Activated gamma-delta T cell treated with anti-CD3 and anti-CD28 coated beads, Interleukin-2, amount 50 U/mL, for 16 hours (primary cell): ENCODE measurements at places on chromosomes 4 and X.

DNA sequence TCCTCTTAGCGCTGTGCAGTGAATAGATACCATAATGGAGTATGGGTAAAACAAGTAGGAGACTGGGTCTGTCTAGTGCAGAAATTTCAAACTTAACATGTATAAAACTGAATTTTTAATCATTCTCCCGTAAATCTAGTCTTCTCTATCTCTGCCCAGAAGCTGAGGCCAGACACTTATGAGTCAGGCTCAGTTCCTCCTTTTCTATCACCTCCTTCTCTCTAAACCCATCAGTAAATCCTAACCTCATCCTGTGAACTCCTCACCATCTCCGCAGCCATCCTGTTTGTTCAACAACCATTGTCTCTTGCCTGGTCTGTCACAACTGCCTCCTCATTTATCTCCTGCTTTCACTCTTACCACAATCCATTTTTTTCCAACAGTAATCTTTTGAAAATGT lies 19.8 kb upstream of the SGMS2 start:
- DNase-seq, result no peak

DNA sequence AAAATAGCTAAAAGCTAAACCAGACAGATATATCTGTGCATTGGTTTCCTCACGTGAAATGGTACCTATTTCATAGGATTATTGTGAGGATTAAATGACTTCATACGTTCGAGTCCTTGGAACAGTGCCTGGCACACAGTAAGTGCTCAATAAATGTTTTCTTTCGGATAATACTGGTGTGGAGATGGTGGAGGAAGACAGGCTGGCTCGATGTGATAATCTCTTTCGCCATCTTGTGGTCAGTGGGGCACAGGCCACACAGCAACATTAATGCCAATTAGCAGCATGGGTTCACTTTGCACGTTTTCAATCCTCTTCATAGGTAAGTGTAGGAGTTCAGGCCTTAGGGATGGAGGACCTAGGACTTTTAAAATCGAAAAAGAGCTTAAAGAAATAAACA lies 9.3 kb downstream of the PAGE4 start:
- DNase-seq, result no peak

GRCh38 chr4:24690436-24690835 lies 104.9 kb upstream of the SOD3 start:
- no peak for DNase-seq

GRCh38 chr4:63965875-63966274 lies 443.4 kb downstream of the TECRL start:
- DNase-seq, result no peak

DNA sequence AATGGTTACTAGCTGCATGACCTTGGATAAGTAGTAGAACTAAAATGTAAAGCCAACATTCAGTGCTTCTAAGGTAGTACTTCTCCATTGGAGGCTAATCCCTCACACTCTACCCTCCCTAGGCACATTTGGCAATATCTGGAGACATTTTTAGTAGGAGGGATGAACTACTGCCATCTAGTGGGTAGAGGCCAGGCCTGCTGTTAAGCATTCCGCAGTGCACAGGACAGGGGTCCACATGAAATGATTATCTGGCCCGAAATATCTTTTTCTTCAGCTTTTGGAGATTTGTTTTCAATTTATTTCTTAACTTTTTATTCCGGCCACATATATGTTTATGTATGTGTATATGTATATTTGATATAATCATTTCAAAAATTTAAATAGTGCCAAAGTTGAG lies 36.0 kb upstream of the SPANXC start:
- no peak for DNase-seq
